ENCODE measurements at places on chromosomes 11 and 22. TPM values are rescaled to one million over a fixed set of nuclear protein-coding genes. Genes with fewer than 3 reads are reported as not detected.

DNA sequence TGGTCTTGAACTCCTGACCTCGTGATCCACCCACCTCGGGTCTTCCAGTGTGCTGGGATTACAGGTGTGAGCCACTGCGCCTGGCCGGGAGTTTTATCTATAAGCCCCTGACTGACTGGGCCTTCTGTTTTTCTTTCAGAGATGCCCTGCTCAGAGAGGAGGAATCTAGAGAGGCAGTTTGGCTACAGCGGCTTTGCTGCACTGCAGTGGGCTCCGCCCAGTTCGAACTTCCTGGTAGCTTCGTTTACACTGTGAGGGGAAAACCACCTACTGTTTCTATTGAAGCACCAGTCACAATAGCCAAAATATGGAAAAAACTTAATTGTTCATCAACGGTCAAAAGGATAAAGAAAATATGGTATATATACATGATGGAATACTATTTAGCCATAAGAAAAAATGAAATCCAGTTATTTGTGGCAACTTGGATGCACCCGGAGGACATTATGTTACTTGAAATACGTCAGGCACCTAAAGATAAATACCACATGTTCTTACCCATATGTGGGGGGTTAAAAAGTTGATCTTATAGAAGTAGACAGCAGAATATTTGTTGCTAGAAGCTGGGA, 31.9 kb upstream of the FAM181B start:
- no peak overlapping the region for H3K27ac ChIP-seq
- H3K27me3 ChIP-seq: no peaks in the 10 kb centered on the region
- no peak overlapping the region for H3K4me3 ChIP-seq
- H3K4me1 ChIP-seq: no peaks in the 10 kb centered on the region
- H3K36me3 ChIP-seq: no peaks in the 10 kb centered on the region
- DNase-seq: no peak

GRCh38 chr22:31019191-31019930, 50.3 kb downstream of the TUG1 start:
- no peak overlapping the region for H3K4me3 ChIP-seq
- peaks cover 2% of the 10 kb centered on the region for H3K27me3 ChIP-seq
- no peak for DNase-seq
- no peak overlapping the region for H3K27ac ChIP-seq
- no peaks in the 10 kb centered on the region for H3K36me3 ChIP-seq
- H3K4me1 ChIP-seq: no peaks in the 10 kb centered on the region

DNA sequence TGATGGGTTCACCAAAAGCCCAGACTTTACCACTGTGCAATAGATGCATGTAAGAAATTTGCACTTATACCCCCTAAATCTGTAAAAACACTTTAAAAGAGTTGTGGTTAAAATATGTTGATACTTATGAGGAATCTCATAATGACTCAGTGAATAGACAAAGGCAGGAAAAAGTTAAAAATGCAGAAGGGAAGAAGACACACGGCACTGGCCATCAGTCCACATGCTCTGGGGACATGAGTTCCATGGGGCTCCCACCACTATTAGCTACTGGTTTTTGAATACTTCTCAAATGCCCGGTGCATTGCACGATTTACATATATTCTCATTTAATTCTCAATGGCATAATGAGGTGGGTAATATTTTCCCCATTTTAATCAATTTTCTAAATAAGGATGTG, 59.3 kb upstream of the BLID start:
- H3K27ac ChIP-seq: no peak overlapping the region
- H3K27me3 ChIP-seq: no peaks in the 10 kb centered on the region
- DNase-seq: no peak
- no peak overlapping the region for H3K4me3 ChIP-seq
- no peaks in the 10 kb centered on the region for H3K4me1 ChIP-seq
- no peaks in the 10 kb centered on the region for H3K36me3 ChIP-seq

GRCh38 chr11:76610871-76611475, 59.6 kb downstream of the LRRC32 start:
- no peaks in the 10 kb centered on the region for H3K27me3 ChIP-seq
- H3K4me1 ChIP-seq: peaks cover 46% of the 10 kb centered on the region
- peak overlapping the region; percentile 51 for H3K27ac ChIP-seq
- peak; percentile 52 for DNase-seq

- H3K4me1 ChIP-seq: peaks cover 11% of the 10 kb centered on the region
- no peak overlapping the region for H3K27ac ChIP-seq
- no peak for DNase-seq
- peaks cover 4% of the 10 kb centered on the region for H3K36me3 ChIP-seq
- H3K27me3 ChIP-seq: no peaks in the 10 kb centered on the region
Observed at GRCh38 chr22:43044290-43044712, 29.4 kb upstream of the PACSIN2 start.

- H3K27me3 ChIP-seq: peaks cover 4% of the 10 kb centered on the region
- no peaks in the 10 kb centered on the region for H3K4me1 ChIP-seq
- no peaks in the 10 kb centered on the region for H3K36me3 ChIP-seq
- DNase-seq: no peak
- no peak overlapping the region for H3K27ac ChIP-seq
- no peak overlapping the region for H3K4me3 ChIP-seq
Observed at GRCh38 chr11:111370902-111371578, 8.0 kb downstream of the POU2AF1 start.

GRCh38 chr11:81658722-81659121, 1074.9 kb downstream of the FAM181B start:
- no peaks in the 10 kb centered on the region for H3K4me1 ChIP-seq
- H3K36me3 ChIP-seq: no peaks in the 10 kb centered on the region
- no peak overlapping the region for H3K27ac ChIP-seq
- DNase-seq: no peak

DNA sequence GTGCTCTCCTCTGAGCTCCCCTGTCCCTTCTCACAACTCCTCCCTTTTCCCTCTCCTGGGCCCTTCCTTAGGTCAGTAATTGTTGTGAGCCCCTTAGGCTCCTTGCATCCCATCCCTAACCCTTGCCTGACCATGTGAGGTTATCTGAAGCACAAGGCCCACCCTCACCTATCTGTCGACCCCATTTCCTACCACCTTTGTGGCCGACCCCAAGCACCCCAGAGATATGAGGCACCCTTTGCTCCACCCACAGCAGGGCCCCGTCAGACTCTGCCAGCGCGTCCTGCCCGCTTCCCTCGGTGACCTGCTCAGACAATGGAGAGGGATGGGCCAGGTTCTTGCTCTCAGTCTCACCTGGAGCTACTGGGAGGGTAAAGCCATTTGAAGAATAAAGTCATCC, 1.3 kb downstream of the GNG3 start:
- DNase-seq: no peak
- H3K27ac ChIP-seq: peak overlapping the region; percentile 86
- no peaks in the 10 kb centered on the region for H3K27me3 ChIP-seq
- peaks cover 38% of the 10 kb centered on the region for H3K36me3 ChIP-seq
- peaks cover 43% of the 10 kb centered on the region for H3K4me1 ChIP-seq

DNA sequence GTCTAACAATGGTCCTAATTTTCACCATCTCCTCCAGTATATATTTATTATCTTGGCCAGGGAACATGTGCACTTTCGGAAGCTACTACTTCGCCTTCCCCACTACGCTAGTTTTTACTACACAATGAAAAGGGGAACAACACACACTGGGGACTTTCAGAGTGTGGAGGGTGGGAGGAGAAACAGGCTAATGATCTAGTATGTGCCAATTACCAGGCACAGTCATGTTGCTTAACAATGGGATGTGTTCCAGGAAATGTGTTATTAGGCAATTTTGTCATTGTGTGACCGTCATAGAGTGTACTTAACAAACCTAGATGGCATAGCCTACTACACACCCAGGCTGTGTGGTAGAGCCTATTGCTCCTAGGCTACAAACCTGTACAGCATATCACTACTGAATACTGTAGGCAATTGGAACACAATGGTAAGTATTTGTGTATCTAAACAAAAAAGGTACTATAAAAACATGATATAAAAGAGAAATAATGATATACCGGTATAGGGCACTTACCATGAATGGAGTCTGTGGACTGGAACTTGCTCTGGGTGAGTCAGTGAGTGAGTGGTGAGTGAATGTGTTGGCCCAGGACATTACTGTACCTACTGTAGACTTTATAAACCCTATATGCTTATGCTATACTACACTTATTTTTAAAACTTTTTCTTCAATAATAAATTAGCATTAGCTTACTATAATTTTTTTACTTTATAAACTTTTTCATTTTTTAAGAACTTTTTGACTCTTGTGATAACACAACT, 20.1 kb upstream of the CUL5 start:
- no peak for DNase-seq
- H3K27ac ChIP-seq: no peak overlapping the region
- H3K27me3 ChIP-seq: no peaks in the 10 kb centered on the region
- no peaks in the 10 kb centered on the region for H3K4me1 ChIP-seq

Gene ENTHD1
- not detected for polyA plus RNA-seq

Gene OTOG
- polyA plus RNA-seq: 0.05 TPM

Gene CARD18
- polyA plus RNA-seq: not detected

Gene SCARF2
- 19.7 TPM for polyA plus RNA-seq

Gene CD248
- polyA plus RNA-seq: 94.6 TPM

Gene ART1
- 4.7 TPM for polyA plus RNA-seq

Gene OR52B6
- not detected for polyA plus RNA-seq

Gene ARL2
- 101 TPM for polyA plus RNA-seq

Gene OR4D5
- polyA plus RNA-seq: not detected

Gene ABCC8
- 2.5 TPM for polyA plus RNA-seq

All from muscle of leg (tissue), 16 donors.